ENCODE measurements at places on chromosomes 16 and 17. TPM values are rescaled to one million over a fixed set of nuclear protein-coding genes. Genes with fewer than 3 reads are reported as not detected.

ST6GALNAC2 gene
- 1.2 TPM for total RNA-seq

TPSB2 gene
- 0.60 TPM for total RNA-seq

C16orf90 gene
- total RNA-seq: not detected

DNA sequence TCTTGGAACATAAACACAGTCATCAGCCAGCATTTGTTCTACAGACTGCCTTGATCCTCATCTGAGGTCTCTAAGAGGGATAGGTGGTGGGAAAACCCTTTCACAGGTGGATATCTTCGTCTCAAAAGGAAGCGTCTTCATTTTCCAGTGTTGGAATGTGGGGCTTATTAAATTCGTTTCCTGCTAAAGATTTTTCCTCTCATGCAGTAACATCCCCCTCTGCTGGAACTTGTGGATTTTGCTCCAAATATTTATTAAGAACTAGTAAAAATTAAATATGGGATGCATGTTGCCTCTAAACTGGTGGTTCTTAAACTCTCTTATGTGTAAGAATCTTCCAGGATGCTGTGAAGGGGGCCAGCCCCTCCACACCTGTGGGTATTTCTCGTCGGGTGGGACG is 20.1 kb upstream of the MLYCD start:
- peaks cover 18% of the 10 kb centered on the region for H3K27me3 ChIP-seq
- no peaks in the 10 kb centered on the region for H3K36me3 ChIP-seq
- H3K4me1 ChIP-seq: no peaks in the 10 kb centered on the region
- DNase-seq: no peak

GRCh38 chr16:66480265-66481080 is 53.4 kb downstream of the BEAN1 start:
- no peak overlapping the region for H3K4me3 ChIP-seq
- no peak overlapping the region for H3K27ac ChIP-seq
- peaks cover 27% of the 10 kb centered on the region for H3K4me1 ChIP-seq
- no peaks in the 10 kb centered on the region for H3K36me3 ChIP-seq
- H3K27me3 ChIP-seq: no peaks in the 10 kb centered on the region

DNA sequence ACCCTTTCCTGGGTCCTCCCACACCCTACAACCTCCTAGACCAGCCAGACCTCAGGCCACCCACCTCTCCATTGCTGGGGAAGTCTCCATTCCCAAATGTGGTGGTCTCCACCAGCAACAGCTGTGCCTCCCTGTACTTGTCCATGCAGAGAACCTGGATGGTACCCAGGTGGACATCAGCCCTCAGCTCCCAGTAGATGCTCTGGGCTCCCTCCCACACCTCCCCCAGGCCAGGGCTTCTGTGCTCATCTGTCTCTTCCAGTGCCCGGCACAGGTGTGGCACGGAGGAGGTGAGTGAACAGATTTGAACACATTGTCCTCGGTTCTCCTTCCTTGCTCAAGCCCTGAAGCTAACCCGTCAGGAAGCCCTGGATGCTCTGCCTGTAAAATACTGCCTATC is 34.6 kb downstream of the LGALS9 start:
- no peaks in the 10 kb centered on the region for H3K4me1 ChIP-seq
- no peaks in the 10 kb centered on the region for H3K36me3 ChIP-seq
- DNase-seq: no peak
- H3K27me3 ChIP-seq: no peaks in the 10 kb centered on the region
- H3K4me3 ChIP-seq: no peak overlapping the region
- H3K27ac ChIP-seq: no peak overlapping the region

GRCh38 chr17:9818760-9819159 is 3.1 kb downstream of the GSG1L2 start:
- no peak for DNase-seq
- H3K4me3 ChIP-seq: no peak overlapping the region
- peaks cover 8% of the 10 kb centered on the region for H3K27me3 ChIP-seq

GRCh38 chr16:1026784-1027500 is 45.4 kb downstream of the SOX8 start:
- H3K4me1 ChIP-seq: no peaks in the 10 kb centered on the region
- no peak overlapping the region for H3K27ac ChIP-seq
- H3K36me3 ChIP-seq: no peaks in the 10 kb centered on the region
- H3K4me3 ChIP-seq: no peak overlapping the region
- H3K27me3 ChIP-seq: peaks cover 6% of the 10 kb centered on the region
